Esophagus muscularis mucosa (tissue), 4 donors: ENCODE measurements at places on chromosomes 1 and 21. TPM values are rescaled to one million over a fixed set of nuclear protein-coding genes. Genes with fewer than 3 reads are reported as not detected.

IL12RB2 gene
- 0.29 TPM for total RNA-seq

EDARADD gene
- not detected for total RNA-seq

HTR6 gene
- not detected for total RNA-seq

RGS7 gene
- total RNA-seq = not detected

DNA sequence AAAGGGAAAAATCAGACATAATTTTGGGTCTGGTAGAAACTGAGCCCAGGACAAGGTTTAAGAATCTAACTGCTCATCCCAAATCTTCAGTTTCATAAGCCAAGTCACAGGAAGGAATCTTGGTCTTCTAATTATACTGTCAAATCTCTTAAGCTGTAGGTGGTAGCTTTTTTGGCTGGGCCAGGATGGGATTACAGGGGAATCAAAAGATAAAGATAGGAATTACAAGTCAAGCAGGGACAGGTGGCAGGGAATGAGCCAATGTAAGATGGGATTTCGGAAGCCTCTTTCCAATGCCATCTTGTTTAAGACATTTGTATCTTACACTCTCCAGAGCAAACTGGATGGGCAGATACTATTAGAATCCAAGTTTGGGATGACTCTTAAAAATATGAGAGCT, 383.5 kb downstream of the KCNH1 start:
- H3K27ac ChIP-seq = no peak overlapping the region

GRCh38 chr1:21568006-21568746, 59.0 kb downstream of the ALPL start:
- no peaks in the 10 kb centered on the region for H3K4me1 ChIP-seq
- H3K27ac ChIP-seq = no peak overlapping the region
- no peaks in the 10 kb centered on the region for H3K36me3 ChIP-seq
- no peak for DNase-seq
- H3K4me3 ChIP-seq = no peak overlapping the region

DNA sequence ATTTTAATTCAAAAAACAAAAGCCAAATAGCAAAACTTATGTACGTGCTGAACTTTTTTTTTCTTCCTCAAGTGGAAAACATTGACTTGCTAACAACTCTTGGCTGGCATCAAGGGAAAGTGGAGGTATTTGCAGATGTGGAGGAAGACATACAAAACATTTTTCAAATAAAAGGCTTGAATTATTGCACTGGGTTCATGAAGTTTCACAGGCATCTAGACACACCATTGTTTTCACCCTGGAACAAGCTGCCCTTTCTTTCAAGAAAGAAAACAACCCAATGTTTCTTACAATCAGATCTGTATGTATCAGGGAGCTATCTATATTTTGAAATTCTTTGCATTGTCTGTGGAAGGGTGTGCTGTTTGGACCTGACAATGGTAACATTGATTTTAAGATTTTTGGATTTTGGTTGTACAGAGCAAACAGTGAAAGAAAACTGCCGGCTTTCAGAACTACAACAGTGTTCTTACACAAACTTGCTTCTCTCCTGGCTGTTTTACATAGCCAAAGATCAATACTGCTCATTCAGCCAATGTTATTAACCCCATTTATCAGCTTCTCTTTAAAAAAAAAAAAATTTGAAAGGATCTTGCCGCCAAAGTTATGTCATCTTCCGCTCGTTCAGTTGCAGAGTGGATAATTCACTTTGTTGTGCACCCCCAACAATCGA, 187.7 kb upstream of the FOXD3 start:
- no peaks in the 10 kb centered on the region for H3K36me3 ChIP-seq
- H3K4me1 ChIP-seq = no peaks in the 10 kb centered on the region
- DNase-seq = no peak
- H3K27me3 ChIP-seq = no peaks in the 10 kb centered on the region
- H3K4me3 ChIP-seq = no peak overlapping the region
